ENCODE measurements at places on chromosomes 16 and 17.

DNA sequence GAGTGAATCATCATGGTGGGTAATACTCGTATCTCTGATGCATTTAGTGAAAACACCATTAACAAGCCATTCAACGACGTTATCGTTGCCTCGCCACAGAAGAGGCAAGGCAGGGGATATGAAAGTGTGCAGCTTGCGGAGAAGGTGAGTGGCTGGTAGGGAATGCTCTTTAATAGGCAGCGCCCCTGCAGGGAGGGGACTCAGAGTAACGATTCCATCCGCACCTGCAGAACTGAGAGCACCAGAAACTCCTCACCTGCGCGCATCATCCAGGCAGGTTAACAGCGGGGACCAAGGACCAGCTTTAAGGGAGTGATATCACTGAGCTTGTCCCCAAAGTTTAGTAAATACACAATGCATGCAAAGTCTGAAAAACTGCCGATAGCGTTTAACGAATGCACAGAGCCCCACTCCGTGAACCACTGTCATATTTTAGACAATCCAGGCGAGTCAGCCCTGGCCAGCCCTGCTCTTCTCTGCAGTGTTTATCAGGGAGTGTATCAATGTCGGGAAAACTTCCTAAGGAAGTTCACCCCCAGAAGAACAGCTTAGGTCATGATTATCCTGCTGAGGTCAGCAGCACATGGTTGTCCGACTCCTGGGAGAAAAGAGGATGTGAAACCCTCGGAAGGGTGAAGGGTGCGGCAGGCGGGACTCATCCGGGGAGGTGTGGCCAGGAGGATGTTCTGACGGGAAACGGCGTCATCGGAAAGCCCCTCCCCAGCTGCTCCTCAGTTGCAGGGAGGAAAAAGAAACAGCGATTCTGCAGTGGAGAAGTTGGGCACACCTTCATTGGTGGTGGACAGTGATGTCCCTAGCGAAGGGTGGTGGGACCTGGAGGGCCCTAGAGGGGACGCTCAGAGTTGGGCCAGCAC is 68.5 kb upstream of the DNAH17 start:
- DNase-seq, result peak; percentile 59

GRCh38 chr16:10988164-10988803 is 43.9 kb downstream of the CLEC16A start:
- no peak for DNase-seq

- no peak for DNase-seq
These were observed 795 bp downstream of the KCTD13 start for GRCh38 chr16:29925105-29925756.

GRCh38 chr16:17228048-17228707 is 242.6 kb downstream of the XYLT1 start:
- no peak for DNase-seq

GRCh38 chr17:27879987-27880608 is 13.1 kb downstream of the LYRM9 start:
- peak; percentile 75 for DNase-seq

DNA sequence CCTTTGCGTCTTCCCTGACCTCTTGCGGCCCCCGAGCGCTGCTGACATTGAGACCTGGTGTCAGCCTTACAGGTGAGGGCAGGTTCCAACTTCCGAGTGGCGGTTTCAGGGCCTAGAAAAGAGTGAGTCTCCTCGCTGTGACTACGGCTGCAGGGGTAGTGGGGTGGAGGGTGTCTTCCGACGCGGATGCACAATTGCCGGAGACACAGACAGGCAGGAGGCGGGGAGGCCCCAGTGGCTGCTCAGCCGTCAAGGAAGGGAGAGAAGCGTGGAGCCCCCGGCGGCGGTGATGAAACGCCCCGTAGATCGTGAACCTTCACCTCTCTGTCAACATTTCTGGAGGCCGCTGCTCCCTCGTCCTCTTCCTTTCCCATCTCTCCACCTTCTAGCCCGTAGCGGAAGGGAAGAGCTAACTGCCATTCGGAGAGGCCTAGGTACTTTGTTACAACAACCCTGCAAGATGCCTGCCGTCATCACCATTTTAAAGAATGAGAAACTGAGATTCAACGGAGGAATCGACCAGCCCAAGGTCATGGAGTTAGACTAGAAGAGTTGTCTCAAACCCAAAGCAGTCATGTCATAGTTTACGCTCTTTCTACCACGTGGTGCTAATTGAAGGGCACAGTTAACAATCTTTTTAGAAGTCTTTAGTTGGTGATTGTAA is 485 bp downstream of the DNAJA3 start:
- no peak for DNase-seq

DNA sequence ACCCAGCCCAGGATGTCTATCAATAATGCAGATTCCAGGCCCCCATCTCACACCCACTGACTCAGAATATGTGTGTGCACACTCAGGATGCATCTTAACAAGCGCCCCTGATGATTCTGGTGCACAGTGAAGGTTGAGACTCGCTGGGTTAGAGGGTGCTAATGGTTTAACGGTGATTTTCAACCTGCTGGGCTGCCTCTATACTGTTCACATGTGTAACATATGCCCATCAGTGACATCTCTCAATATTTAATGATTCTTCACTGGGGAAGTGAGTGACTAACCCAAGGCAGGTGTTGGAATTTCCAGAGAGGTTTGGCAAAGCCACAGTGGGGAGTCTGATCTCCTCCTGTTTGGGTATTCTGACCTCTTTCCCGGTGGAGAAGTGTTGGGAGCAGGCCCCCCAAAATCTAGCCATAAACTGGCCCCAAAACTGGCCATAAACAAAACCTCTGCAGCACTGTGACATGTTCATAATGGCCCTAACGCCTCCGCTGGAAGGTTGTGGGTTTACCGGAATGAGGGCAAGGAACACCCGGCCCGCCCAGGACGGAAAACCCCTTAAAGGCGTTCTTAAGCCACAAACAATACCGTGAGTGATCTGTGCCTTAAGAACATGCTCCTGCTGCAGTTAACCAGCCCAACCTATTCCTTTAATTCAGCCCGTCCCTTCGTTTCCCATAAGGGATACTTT is 4.1 kb upstream of the DOC2B start:
- DNase-seq, result no peak

DNA sequence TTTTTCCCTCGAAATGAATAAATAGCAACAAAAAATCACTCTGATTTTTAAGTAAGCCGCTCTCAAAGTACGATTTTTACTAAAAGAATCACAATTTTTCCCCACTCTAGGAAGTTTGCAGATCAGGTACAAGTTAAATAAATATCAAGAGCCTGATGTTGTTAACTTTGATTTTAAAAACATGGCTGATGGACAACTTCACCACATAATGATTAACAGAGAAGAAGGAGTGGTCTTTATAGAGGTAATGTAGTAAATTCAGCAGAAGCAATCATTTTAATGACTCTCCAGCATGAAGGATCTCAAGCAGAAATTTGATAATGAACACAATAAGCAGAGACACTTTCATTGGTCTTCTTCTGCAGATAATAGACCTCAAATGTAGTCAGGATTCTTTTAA is 262.4 kb downstream of the CNTNAP4 start:
- DNase-seq, result no peak

DNA sequence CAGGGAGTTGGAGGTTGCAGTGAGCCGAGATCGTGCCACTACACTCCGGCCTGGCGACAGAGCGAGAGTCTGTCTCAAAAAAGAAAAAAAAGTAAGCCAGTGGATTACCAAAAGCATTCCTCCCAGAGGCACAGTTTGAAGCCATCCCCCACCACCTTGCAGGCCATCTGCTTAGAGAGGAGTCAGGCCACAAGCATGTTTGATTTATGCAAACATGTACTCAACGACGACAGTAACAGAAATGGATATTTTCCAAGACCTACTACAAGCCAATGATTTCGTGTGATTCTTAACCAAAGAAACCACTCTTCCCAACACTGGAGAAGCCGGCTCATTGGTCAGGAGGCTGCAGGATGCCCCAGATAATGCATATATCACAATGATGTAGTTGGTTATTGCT is 34.8 kb downstream of the MYH13 start:
- no peak for DNase-seq

DNA sequence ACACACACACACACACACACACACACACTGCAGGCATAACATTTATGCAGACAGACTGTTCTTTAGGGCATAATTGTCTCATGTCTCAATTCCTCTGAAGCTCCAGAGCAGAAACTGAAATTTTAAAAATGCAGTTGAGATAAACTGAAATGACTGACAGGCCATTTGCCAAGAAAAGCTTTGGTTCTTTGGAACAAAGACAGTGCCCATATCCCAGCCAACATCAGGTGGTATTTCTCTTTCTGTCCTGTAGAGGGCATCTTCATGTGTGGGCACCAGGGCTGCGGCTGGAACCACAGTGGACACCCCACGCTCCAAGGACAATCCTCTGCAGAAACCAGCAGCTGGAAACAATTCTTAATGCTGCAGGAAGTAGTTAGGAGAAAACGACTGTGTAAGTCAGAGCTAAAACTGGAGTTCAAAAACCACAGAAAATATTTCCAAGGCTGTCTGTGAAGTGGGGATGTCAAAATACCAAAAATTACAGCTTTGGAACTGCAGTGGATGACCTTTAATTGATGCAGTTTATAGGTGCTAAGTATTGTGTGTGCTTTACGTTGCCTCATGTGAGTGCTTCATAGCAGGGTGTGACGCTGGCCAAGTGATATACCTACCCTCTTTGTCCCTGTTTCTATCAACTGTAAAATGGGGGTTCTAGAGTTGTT is 10.6 kb upstream of the MEFV start:
- DNase-seq, result peak; percentile 67

- no peak for DNase-seq
These were observed 161.4 kb downstream of the SDK2 start for GRCh38 chr17:73482894-73483293.

- peak; percentile 69 for DNase-seq
These were observed 569 bp upstream of the RABEP2 start for GRCh38 chr16:28925386-28926228.

DNA sequence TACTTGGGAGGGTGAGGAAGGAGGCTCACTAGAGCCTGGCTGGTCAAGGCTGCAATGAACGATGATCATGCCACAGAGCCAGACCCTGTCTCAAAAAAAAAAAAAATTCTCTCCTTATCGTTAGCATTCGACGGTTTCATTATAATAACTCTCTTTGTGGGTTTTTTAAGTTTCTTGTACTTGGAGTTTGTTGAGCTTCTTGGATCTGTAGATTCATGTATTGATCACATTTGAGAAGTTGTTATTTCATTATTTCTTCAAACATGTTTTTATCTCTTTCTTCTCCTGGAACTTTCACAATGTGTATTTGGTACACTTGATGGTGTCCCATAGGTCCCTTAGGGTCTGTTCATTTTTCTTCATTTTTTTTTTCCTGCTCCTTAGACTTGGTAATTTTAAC is 16.8 kb upstream of the ABCA3 start:
- DNase-seq, result no peak

GRCh38 chr17:74872313-74873036 is at the start of gene FDXR:
FDXR (minus strand) TSS chr17:74872994; CDS start chr17:74872944, 50 bp downstream.
- DNase-seq, result no peak

DNA sequence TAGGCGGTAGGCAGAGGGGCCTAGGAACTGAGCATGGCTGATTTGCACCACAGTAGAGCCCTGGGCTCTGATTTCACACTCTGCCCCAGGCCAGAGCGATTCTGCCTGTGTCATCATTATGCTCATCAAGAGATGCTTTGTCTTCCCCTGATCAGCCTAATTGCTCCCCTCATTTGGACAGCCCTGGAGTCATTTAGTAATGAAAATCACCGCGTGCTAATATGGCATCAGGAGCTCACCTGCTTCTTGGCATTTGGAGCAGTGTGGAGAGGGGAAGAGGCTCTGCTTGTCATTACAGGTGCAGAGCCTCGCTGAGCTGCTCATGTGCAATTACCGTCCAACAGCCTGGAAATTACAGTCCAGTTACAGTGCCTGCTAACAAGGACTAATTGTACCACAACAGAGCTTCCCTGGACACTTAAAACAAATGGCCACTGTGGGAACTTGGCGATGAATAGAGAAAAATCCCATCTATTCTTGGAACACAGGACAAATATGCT is 157.1 kb upstream of the WSCD1 start:
- no peak for DNase-seq

- peak; percentile 39 for DNase-seq
These were observed 218.7 kb downstream of the MRTFB start for GRCh38 chr16:14289692-14290340.

DNA sequence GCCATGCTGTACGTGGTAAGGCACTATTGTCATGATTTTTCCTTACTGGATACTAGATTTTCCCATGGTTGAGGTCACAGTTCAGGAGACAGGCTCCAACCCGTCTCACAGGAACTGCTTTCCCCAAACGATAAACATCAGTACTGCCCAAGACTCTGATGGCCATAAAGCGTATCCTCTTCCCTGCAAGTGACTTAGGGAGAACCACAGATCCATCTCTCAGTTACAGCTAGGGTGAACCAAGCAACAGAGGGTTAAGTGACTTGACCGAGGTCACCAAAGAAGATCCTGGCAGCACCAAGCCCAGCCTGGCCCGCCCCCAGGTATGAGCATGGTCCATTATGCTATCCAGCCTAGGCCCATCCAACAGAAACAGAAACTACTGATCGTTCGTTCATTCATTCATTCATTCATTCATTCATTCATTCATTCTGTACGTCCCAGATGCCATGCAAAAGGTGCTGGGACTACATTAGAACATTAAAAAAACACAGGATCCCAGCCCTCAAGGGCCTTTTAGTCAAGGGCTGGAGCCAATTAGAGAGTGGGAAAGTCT is 31.0 kb downstream of the MYH11 start:
- DNase-seq, result no peak
